ENCODE measurements at places on chromosomes 16 and 17. TPM values are rescaled to one million over a fixed set of nuclear protein-coding genes. Genes with fewer than 3 reads are reported as not detected.

GRCh38 chr17:74523308-74523707 lies 8.0 kb downstream of the CD300LB start:
- DNase-seq: no peak

- DNase-seq: no peak
These were observed 9.6 kb downstream of the AP2B1 start for GRCh38 chr17:35596530-35597233.

- DNase-seq: no peak
These were observed 82.0 kb downstream of the RGS9 start for GRCh38 chr17:65219124-65219523.

DNA sequence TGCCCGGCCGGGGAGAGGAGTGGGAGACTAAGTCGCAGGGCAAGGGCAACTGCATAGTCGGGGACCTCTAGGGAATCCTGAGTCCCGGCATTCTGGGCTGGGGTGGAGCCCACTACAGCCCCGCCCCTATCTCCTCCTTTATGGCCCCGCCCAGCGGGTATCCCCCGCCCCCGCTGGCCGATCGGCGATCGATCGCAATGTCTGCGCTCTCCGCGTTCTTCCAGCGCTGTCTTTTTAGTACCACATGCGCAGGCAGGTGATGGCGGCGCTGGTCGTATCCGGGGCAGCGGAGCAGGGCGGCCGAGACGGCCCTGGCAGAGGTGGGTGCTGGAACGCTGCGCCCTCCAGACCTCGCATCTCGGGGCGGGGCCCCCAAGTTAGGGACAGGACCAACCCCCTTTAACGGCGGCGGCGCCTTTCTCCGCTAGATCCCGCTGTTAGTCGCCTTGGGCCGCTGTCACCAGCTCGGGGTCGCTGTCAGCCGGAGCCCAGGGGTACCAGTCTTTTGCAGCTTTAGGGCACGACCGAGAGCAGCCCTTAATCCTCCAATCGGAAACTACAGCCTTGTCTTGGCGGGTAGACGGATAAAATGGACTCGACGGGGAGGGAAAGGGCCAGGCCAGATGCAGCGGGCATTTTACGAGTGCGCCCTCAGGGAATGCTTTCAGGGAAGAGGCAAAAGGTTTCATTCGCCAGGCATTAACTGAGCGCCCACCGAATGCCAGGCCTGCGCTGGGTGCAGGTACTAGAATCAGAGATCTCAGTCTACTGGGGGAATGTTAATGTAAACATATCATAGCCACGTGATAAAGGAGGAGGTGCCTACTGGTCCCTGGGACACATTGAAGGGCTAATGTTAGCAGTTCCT lies at the start of gene DPH1:
Gene DPH1, plus strand, starts transcription at position 243 of the 868 bp plus-strand sequence. Its CDS starts 17 bp downstream, at position 260.
- peak; percentile 89 for DNase-seq

GRCh38 chr16:75292691-75293090 lies 41.3 kb upstream of the BCAR1 start:
- DNase-seq: no peak

DNA sequence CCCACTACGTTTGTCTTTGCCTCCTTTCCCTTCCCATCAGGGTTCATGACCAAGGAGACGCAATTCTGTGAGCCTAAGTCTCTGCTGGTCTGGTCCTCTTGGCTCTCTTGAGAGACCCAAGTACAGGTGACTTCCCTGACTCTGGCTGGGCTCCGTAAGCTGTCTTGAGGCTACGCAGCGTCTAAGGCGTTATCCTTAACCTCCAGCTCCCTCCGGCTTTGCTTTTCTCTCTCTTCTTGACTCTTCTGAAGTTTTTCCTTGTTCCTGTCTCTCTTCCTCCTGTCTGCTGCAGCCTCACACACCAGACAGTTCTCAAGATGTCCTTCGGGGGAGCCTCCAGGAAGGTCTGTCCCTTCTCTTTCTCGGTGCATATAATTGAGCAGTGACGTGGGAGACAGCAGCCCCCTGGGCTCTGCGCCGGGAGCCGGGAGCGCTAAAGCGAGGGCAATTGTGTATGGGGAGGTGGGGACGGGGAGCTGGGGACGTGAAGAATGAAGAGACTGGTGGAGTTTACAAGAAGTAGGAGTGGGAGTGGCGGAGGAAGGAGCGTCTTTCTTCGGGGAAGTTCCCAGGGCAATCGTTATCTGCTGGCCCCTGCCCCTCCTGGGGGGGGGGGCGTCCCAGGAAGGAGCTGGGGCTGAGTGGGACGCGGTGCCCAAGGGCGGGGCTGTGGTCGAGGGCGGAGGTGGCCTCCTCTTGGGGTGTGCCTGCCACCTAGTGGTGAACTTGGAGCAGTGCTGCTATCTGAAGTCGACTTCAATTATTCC lies 6.9 kb upstream of the PIRT start:
- peak; percentile 46 for DNase-seq

DNA sequence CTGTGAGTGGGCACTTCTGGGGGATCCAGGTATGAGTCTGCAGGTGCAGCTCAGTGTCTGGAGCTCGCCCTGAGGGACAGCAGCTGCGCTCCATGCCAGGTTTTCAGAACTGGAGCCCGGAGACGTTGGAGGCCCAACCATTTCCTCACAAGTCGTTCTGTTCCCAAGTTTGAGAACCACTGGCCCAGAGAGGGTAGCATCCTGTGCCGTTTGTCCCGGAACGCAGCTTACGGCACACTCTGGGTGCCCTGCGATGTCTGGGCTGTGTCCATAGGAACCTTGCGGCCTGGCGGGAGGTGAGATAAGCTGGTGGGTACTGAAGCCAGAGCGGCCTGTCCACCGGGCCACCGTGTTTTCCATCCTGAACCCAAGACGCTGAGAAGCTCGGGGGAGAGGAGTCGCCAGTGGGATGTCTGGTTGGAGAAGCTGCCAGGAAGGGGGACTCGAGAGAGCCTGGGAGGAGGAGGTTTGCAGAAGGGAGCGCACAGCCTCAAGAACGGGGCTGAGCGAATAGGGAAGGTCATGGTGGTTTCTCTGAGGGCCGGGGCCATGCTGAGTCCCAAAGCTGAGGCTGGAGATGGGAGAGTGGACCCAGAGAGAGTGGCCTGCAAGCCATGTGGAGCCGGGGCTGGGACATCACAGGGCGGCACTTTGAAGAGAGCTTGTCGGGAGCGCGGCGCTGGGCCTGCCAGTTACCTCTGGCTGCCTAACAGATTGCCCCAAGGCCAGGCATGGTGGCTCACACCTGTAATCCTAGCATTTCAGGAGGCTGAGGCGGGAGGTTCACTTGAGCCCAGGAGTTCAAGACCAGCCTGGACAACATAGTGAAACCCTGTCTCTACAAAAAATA lies 211.0 kb upstream of the GSE1 start:
- no peak for DNase-seq

GRCh38 chr16:14146445-14146844 lies 75.3 kb downstream of the MRTFB start:
- no peak for DNase-seq

- peak; percentile 13 for DNase-seq
These were observed 1.2 kb downstream of the USP43 start for GRCh38 chr17:9646546-9646885.

- no peak for DNase-seq
These were observed 718 bp downstream of the ATP2A3 start for GRCh38 chr17:3963237-3964201.

GRCh38 chr17:47325176-47325575 lies 1.4 kb downstream of the EFCAB13 start:
- no peak for DNase-seq

DNA sequence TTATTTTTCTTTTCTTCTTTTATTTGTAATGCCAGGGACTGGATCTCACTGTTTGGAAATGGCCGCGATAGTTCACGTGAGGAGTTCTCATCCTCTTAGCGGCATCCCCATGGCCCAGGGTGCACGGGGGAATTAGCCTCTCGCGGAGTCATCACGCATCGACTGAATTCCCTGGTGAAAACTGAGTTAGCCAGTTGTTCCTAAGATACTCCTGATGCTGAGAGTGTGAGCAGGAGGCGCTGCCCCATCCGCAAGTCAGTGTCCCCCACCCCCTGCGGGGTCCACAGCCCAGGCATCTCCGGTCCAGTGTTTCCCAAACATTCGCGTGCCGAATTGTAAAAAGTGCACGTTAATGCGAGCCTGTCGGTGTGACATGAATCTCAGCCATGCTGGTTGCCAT lies 277.2 kb downstream of the CPPED1 start:
- DNase-seq: no peak

DNA sequence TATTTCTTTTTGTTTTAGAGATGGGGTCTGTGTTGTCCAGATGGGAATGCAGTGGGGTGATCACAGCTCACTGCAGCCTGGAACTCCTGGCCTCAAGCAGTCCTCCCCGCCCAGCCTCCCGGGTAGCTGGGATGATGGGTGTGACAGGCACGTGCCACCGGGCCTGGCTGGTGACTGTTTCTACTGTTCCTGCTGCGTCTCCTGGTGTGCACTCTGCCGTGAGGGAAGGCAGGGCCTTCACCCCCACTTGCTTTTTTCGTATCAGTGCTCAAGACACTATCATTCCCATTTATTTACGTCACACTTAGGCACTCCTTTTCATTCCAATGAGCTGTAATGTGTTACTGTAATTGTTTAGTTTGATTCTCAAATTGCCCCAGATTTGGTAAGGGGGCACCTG lies 25.3 kb upstream of the PVALEF start:
- DNase-seq: no peak

Gene STARD3
- 22.4 TPM for total RNA-seq

Gene SYT17
- total RNA-seq: not detected

Gene G6PC1
- total RNA-seq: not detected

Gene RUNDC1
- 10.4 TPM for total RNA-seq

Gene CTF1
- 4.7 TPM for total RNA-seq

Gene TBX2
- total RNA-seq: 4.8 TPM

Gene STH
- not detected for total RNA-seq

All from renal cortical epithelial cell (primary cell).